MCF 10A (cell line): ENCODE measurements at places on chromosomes 4 and X. TPM values are rescaled to one million over a fixed set of nuclear protein-coding genes. Genes with fewer than 3 reads are reported as not detected.
A peak's percentile ranks its signal among the peaks of the same experiment; 100 is the strongest.

GRCh38 chr4:148118633-148119032 lies 323.6 kb downstream of the NR3C2 start:
- DNase-seq: no peak

DNA sequence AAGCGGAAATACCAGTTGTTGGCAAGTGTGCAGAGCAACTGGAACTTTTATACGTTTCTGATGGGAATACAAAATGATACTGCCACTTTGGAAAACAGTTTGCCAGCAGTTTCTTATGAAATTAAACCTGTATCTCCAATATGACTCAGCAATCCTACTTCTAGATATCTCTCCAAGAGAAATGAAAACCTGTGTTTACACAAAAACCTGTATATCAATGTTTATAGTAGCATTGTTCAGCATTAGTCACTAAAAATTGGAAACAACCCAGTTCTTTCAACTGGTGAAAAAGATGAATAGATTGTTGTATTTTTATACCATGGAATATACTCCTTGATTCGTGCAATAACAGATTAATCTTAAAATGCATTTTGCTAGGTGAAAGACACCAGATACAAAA lies 26.8 kb downstream of the ATP7A start:
- DNase-seq: peak; percentile 48

DNA sequence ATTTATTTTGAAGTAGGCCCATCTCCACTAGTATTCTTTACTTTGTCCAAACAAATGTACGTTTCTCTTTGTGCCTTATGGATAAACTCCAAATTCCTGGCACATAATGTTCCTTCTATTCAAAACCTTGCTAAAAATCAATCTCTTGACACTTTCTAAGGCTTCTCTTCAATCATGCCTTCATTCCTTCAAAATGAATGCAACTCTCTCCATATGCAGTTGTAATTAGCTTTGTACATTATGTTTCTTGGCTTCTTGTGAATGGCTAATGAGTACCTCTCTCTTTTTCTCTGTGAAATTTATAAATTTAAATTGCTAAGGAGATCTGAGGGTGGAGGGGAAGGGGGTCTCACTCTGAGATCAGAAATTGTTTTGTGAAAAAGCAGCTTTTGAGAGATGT lies 24.0 kb upstream of the ANK2 start:
- DNase-seq: no peak

- DNase-seq: no peak
These were observed 37.9 kb upstream of the SEC24B start for GRCh38 chr4:109395694-109396093.

- no peak for DNase-seq
These were observed 500.6 kb upstream of the RPS6KA3 start for GRCh38 chrX:20767346-20767745.

GRCh38 chr4:95831166-95831565 lies 8.7 kb upstream of the PDHA2 start:
- DNase-seq: no peak

GRCh38 chrX:46961097-46961496 lies 48.9 kb downstream of the JADE3 start:
- DNase-seq: no peak

DNA sequence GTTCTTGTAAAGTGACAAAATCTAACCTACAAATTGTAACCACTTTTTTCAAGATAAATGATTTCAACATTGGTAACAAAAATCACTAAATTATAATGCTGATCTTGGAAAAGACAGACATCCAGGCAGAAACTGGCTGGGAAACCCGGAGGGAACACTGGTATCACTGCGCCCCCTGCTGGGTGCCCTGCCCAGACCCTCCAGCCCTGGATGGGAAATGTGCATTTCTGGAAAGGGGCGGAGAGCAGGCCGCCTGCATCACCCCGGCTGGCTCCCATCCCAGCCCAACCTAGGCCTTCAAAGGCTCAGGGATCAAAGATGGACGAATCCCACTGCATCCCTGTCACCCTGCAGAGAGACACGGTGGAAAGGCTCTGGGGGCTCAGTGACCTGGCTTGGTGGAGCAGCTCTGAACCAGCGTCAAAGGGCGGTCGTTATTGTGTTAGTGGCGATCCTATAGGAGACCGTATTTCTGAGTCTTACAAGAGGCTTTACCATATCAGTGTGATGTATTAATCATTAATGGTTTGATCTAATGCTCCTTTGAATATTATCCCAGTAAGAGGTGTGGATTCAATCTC lies 37.3 kb downstream of the ACOX3 start:
- peak; percentile 83 for DNase-seq

DNA sequence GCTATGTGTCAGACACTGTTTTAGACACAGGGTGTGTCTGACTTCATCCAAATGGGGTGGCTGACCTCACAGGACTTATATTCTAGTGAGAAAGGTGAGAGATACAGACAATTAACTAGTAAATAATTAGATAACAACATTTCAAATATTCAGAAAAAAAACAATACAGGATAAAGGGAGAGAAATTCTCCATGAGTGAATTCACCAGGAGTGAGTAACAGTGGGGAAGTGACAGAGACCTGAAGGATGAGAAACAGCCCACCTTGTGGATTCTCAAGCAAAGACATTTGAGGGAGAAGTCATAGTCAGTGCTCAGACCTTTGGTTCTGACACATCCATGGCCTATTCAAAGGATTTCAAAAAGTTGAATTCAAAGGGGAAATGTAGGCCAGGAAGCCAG lies 627.9 kb downstream of the IQCM start:
- no peak for DNase-seq

The STPG2 gene
- total RNA-seq: 0.22 and 0.61 TPM in 2 replicates

The PPEF1 gene
- total RNA-seq: 0.32 and 1.0 TPM in 2 replicates

The ASMTL gene
- total RNA-seq: 16.5 and 20.6 TPM in 2 replicates

The MTMR8 gene
- not detected in 2 replicates for total RNA-seq

The REELD1 gene
- not detected in 2 replicates for total RNA-seq
